ENCODE measurements at places on chromosomes 5 and 9.

DNA sequence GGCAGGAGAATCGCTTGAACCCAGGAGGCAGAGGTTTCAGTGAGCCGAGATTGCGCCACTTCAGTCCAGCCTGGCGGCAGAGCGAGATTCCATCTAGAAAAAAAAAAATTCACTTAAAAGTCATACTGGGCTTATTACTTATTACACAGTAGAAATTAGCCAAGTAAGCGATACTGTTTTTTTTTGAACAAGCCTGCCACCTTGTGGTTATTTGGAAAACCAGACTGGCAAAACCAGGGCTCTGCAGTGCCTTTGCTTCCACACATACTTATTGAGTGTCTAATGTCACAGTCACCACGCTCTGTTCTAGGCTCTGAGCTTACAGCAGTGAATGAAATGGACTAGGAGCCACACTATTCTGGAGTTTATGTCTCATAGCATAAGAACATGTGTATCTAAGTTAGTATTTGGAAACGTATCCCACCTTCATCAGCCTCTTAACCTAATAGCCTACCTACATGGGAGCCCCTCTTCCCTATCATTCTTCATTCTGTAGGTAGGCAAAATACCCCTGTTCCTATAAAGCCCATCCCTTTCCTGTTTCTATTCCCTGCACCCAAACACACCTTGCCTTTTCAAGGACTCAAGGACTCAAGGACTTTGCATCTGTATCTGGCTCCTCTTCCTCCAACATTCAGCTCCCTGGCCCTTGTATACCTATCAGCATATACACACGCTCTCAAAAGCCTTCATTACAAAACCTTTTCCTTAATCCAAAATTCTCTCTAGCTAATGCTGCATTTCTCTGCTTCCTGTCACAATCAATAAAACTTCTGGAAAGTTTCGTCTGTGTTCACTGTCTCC is 13.9 kb upstream of the BASP1 start:
- peak; percentile 88 for DNase-seq

DNA sequence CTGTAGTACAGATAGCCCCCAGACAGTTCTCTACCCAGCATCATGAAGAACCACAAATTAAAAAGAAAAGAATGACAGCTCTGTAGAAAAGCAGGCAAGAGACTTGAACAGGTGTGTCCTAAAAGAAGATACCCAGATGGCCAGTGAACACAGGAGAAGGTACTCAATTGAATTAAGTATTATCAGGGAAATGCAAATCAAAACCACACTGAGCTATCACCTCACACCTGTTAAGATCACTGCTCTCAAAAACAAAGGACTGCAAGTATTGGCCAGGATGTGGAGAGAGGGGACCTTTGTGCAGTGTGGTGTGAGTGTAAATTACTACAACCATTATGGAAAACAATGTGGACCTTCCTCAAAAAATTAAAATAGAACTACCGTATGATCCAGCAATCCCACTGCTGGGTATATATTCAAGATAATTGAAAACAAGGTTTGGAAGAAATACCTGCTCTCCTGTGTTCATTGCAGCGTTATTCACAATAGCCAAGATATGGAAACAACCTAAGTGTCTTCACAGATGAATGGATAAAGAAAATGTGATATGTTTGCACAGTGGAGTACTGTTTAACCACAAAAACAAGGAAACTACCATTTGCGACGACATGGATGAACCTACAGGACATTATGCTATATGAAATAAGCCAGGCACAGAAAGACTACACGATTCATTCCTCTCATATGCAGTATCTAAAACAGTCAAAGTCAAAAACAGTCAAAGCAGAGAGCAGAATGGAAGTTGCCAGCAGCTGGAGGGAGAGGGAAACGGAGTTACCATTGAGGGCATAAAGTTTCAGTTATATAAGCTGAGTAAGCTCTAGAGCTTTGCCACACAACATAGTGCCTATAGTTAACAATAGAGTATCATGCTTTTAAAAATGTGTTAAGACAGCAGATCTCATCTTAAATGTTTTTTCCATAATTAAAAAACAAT is 102.6 kb downstream of the WNK2 start:
- no peak for DNase-seq

DNA sequence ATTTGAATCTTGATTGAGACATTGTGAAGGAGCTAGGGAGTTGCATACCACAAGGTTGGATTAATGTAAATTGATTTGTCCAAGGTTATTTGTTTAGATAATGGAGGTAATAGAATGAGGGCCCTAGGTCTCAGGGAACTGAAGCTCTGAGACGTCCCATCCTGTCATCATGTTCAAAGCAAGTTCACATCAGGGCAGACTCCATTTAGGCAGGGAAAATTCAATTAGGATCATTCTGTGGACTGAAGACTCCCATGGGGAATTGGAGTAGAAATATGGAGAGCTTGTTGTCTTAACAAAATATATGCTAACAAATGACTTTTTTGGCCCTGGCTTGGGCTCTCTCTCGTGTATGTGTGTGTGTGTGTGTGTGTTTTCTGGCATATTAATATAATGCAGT is 722.0 kb upstream of the ADAMTS16 start:
- no peak for DNase-seq

- no peak for DNase-seq
These were observed 43.7 kb downstream of the ZNF366 start for GRCh38 chr5:72463449-72464052.

GRCh38 chr5:112417931-112418658 is 982 bp downstream of the EPB41L4A start:
- no peak for DNase-seq

DNA sequence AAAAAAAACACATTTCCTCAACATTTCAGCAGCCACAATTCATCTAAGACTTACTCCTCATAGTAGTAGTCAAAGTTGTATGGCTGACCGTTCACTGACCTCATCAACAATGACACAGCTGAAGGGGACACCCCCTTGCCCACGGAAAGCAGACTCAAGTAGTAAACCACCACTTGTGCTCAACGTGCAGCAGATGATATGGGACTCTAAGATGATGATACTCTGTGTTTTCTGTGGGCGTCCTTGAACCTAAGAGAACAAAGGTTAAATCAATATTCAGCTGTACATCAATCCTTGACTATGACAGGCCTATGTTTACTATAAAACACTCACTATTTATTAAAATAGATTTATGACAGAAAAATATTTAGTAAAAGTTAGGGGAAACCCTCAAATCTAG is 71.6 kb downstream of the SETX start:
- DNase-seq = no peak

DNA sequence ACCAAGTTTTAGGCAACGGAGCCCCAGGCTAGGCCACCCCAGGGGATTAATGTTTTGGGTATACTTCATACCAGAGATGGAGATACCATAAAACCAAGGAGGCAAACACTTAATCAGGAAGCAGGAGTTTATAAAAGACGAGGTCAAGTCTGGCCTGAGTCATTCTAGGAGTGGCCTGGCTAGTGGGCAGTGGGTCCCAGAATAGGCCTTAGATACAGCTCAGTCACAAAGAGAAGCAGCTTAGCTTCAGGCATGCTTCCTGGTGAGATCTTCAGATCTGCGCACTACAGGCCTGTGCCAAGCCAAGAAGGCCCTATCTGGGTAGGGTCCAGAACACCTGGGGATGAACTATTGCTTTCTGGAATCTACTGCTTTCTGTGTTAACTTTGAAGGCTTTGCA is 20.6 kb upstream of the NR5A1 start:
- DNase-seq = no peak

DNA sequence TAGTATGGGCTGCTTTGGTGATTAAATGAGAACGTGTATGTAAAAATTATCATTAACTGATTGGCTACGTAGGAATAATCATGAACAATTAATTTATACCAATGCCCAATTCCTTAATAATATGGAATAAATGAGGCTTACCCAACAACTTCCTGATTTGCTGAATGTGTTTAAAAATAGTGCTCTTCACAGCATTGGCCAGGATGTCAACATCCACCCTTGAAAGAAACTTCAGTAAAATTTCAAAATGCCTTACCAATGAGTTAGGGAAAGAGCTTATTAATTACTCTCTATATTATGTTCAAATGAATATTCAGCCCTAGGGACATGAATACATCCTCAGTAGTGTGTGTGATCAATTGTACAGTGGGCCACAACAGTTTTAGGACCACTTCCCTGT is 401.4 kb downstream of the PSAT1 start:
- no peak for DNase-seq

DNA sequence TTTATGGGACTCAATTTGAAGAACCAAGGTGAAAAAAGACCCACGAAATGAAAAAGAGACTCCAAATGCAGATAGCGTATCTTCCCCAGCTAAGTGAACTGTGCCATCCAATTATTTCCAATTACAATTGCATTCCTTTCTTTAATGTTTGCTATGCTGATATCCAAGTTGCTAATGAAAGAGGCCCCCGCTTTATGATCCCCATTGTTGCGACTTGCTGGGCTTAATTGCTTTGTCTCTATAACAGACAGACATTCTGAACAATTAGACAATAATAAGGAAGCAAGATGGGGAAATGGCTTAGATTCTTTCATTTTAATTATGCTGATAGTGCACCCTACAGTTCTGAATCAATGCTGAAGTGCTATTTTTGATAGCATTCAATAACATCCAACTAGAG is 354.3 kb downstream of the KIF4B start:
- no peak for DNase-seq

DNA sequence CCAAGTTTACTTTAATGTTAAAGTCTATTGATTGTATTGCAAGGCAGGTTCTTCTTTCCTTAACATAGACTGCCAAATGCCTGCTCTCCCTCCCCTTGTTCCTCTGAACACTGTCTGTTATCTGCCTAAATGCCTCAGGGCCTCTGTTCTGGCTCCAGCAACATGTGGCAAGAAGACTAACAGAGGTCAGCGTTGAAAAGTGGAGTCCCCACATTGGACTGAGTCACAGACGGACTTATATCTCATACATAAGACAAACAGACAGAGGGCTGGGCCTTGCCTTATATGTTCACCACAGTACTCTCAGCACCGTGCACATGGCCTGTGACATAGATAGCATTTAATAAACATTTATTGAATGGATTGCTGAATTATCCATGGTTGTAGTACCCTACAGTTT is 91.4 kb downstream of the TSSK1B start:
- no peak for DNase-seq

- DNase-seq = no peak
These were observed 60.0 kb upstream of the TAF11L2 start for GRCh38 chr5:17438027-17438426.

GRCh38 chr9:85168412-85168811 is 498.9 kb downstream of the NTRK2 start:
- DNase-seq = no peak

- DNase-seq = no peak
These were observed 15.7 kb upstream of the SLC1A3 start for GRCh38 chr5:36590513-36591286.

- DNase-seq = no peak
These were observed 47.9 kb upstream of the FKTN start for GRCh38 chr9:105510024-105510423.

DNA sequence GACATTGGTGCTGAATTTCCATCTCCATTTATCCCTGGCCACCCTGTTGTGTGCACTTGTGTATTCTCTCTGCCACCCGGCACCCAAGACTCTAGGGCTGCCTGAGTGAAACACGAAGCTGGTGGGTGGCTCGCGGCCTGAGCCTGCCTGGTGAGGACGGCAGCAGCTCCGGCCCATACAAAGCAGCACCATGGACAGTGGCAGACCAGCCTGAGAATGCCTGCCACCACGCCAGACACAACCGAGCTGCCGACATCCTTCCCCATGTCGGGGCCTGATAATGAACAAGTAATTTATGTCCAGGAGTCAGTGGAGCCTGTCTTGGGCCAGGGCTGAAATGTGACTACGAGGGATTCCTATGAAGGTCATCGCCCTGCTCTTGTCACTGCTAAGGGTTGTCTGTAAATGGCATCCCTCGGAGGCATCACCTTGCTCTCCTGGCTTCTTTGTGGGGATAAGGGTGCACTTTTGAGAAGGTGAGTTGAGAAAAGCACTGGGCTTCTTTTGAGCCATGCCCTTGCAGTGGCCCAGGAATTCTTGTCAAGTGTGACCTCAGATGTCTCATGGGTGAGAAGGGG is 175.7 kb downstream of the MELK start:
- DNase-seq = peak; percentile 56

DNA sequence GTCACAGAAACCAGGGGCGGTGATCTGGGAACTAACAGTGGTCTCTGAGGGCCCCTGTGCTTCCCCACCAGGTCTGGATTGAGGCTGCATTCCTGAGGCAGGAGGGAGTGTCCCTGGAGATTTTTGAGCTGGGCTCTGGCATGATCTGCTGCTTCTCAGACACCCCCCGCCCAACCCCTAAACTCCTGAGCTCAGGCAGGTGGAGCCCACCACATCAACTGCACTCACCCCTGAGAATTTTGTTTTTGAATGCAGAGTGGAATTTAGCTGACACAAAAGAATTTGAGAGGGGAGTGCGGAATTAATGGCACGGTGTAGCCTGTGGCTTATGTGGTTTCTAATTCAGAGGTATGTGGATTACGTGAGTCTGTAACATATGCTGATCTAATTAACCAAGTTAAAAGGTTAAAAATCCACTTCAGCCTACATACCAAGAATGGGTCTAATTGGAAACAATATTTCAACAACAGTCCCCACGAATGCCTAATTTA is 23.9 kb upstream of the CTSL start:
- no peak for DNase-seq

DNA sequence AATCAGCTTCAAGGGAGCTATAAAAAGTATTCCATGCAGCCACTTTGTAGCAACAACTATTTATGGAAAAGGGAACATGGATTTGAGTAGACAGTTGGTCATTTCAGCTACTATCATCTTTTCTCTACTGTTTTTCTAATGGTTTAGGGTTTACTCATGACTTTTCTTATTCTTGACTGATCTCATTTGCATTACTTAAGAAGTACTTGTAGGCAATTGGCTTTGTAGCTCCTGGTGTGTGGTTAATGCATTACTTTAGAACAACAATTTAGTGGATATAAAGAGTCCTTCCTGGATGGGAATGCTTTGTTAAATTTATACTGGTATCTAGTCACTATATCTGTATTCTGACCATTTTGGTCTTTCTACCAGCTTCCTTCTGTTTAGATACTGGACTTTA is 59.8 kb upstream of the NTRK2 start:
- no peak for DNase-seq

GRCh38 chr5:173547579-173547978 is 68.9 kb downstream of the BOD1 start:
- no peak for DNase-seq

DNA sequence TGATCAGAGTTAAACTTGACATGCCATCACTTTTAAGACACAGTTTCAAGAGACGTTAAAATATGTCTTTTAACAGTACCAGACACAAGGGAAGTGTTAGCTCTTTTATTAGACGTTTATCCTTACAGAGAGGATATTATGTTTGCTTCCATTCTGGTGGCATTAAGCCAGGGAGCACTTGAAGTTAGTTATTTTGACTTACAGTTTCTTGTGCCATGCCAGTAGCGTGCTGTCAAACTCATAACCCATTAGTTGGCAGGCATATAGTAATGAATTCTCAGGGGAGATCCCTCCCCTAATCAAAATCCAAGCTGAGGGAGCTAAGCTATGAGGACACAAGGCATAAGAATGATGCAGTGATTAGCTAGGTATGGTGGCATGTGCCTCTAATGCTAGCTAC is 66.5 kb downstream of the RPS6 start:
- no peak for DNase-seq

Measured in HTR-8/SVneo (cell line).